ENCODE measurements at places on chromosomes 13 and 19.

- no peak for DNase-seq
These were observed 8.2 kb downstream of the ZNF296 start for GRCh38 chr19:45068041-45068440.

- DNase-seq = no peak
These were observed 30.1 kb upstream of the FFAR2 start for GRCh38 chr19:35417713-35418534.

GRCh38 chr19:1026783-1027649 lies 608 bp downstream of the CNN2 start:
- no peak for DNase-seq

- DNase-seq = no peak
These were observed 40.3 kb downstream of the RASL11A start for GRCh38 chr13:27310946-27311345.

- no peak for DNase-seq
These were observed 14.2 kb downstream of the MEIS3 start for GRCh38 chr19:47405197-47405550.
